ENCODE measurements at places on chromosomes 3 and 15.

DNA sequence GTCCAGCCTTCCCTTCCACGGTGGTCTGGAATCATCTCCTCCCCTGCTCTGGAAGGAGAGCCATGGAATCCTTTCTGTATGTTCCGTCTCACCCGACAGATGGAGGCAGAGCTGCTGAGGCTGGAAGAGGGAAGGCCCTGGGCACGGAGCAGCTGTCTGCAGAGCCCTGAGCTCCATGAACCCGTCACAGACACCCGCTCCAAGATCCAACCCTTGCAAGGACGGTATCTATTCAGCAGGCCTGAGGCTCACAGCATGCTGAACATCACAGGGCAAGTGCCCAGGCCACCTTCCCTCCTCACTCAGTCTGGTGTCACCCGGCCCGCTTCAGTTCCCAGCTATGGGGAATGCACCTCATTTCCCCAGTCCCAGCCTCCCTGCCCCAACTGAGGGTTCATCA, 103.9 kb downstream of the LRIG1 start:
- no peak for DNase-seq

DNA sequence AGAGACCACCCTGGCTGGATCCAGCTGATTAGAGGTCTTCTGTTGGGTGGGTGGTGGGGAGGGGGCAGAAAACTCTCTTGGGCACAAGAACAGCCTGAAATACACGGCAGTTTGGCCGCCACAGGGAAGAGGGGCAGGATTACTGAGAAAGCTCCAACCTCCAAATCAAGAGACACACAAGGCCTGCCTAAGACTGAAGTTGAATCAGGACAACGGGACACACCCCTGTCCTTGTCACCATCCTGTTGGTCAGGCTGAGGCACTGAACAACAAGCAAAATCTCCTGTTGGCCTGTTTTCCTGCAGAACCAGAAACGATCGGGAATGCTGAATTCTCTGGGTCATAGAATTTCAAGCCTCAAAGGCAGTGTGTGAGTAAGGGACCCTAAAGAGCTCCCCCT, 247.8 kb downstream of the FAM43A start:
- DNase-seq, result no peak

- DNase-seq, result no peak
Observed at GRCh38 chr3:41502023-41502422, 302.7 kb downstream of the CTNNB1 start.

DNA sequence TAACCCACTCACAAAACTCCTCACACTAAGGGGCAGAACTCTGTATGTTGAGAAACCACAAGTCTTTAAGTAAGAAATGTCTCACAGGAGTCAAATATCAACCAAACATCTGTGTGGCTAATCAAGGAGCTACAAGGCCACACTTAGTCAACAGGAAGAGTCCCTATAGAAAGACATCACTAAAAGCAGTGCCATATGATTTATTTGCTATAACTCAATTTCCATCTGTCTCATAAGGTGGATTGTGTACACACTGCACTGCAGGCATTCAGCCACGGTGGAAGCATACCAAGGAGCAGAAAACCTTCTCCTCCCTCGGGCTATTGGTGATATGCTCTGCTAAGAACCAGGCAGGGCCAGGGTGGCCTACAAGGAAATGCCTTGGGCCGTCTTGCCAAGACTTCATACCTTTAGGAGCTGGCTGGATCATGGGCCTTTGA, 197.6 kb upstream of the CFAP20DC start:
- no peak for DNase-seq

DNA sequence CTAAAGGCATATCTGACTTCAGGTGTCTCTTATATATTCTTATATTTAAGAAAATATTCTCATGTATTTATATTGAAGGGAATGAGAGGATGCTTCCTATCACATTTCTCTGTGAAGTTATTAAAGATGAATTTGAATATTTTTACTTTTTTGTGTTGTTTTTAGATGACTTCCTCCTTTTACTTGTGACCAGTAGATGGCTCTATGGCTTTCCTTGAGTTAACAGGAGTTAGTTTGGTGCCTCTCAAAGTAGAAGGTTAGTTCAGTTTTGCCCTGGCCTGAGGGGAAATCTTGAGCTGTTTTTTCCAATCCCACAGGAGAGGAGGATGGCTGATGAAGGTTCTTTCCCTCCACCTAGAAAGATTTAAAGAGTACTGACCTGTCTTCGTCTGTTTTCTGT, 80.7 kb downstream of the SQOR start:
- DNase-seq, result no peak

GRCh38 chr3:63864008-63864964, 619 bp downstream of the ATXN7 start:
- DNase-seq, result peak; percentile 8

GRCh38 chr3:38003817-38004414, 13.3 kb downstream of the VILL start:
- DNase-seq, result no peak

- DNase-seq, result no peak
Observed at GRCh38 chr3:37937156-37937555, 53.4 kb upstream of the VILL start.

GRCh38 chr15:92130244-92130643, 263.4 kb upstream of the ST8SIA2 start:
- DNase-seq, result no peak

- no peak for DNase-seq
Observed at GRCh38 chr15:49696433-49696832, 75.6 kb downstream of the DTWD1 start.

- no peak for DNase-seq
Observed at GRCh38 chr15:28153492-28154119, 54.5 kb upstream of the OCA2 start.

GRCh38 chr3:45817831-45818522, 21.6 kb upstream of the SLC6A20 start:
- DNase-seq, result no peak

- DNase-seq, result no peak
Observed at GRCh38 chr3:57961177-57961827, 46.9 kb upstream of the FLNB start.

GRCh38 chr3:1374471-1374870, 281.6 kb downstream of the CNTN6 start:
- no peak for DNase-seq

DNA sequence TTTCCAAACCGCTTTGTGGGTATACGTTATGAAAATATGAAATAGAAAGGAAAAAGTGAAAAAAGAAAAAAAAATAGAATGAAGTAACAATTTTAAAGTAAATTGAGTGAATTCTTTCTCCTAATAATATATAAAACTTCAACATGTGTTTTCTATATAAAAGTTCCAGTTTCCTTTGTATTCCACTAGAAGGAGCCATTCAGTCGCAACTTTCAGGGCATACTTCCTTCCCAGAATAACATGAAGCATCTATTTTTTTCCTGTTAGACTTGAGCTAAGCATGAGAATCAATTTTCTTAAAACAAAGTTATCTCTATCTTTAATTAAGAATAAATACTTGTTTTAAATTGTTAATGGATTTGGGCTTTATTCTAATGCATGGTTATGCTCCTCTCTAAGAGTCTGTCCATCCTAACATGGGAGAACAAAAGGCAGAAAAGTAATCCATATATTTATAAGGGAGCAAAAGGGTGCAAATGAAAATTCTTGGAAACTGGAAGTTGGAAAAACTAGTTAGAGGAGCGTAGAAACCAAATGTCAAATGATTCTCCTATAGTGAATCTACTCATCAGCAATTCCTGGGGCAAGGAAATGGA, 16.0 kb upstream of the VGLL3 start:
- DNase-seq, result no peak

- DNase-seq, result peak; percentile 33
Observed at GRCh38 chr15:90603893-90604292, 74.2 kb downstream of the CRTC3 start.
